ENCODE measurements at places on chromosomes 2 and 18. TPM values are rescaled to one million over a fixed set of nuclear protein-coding genes. Genes with fewer than 3 reads are reported as not detected.

GRCh38 chr2:216911886-216912285 is 52.0 kb upstream of the TNP1 start:
- DNase-seq = no peak

DNA sequence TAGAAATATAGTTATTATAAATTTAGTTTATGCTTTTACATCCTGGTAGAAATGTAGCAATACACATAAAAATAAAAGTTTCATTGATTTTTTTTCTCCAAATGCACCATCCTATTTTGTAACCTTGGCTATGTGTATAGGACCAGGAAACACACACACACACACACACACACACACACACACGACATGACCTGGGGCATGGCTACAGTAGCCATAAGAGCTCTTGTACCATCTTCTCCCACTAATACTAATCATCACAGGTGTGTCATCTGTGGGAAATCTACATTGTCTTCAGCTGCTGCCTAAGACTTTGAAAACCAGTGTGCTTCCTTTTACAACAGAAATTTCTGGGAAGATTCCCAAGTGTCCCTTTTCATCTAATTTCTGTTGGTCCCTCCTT is 144.3 kb downstream of the MCFD2 start:
- no peak for DNase-seq

The GAL3ST2 gene
- not detected for total RNA-seq

DNA sequence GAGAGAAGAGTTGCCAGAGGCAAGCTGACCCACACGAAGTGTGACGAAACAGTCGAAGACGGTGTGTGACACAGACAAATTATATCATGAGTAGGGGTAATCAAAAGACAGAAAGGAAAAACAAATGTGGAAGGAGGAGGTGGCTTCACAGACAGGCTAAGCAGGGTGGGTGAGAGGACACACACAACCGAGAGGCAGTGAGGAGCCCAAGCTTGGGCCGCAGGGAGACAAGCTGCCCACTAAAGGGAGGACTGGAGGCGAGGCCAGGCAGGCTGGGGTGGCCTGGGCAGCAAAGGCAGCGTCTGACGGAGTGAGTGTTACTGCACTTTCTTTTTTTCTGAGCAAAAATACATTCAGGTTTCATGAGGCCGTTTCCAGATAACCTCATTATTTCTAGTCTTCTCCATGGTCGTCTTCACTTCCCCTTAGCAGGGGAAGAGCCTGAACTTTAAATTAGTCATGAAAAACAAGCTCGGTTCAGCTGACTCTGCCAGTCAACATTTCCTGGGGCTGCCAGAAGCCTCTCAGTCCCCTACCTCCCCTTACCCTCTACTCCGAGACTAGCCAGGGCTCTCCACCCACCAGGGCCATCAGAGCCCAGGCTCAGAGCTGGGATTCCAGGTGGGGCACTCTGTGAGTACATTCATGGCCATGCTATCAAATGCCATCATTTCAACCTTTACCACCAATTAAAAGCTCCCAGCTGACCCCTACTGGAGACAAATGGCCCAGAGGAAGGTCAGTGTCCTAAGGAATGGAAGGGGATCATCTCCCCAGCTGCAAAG is 13.8 kb upstream of the ZFP36L2 start:
- DNase-seq = no peak

DNA sequence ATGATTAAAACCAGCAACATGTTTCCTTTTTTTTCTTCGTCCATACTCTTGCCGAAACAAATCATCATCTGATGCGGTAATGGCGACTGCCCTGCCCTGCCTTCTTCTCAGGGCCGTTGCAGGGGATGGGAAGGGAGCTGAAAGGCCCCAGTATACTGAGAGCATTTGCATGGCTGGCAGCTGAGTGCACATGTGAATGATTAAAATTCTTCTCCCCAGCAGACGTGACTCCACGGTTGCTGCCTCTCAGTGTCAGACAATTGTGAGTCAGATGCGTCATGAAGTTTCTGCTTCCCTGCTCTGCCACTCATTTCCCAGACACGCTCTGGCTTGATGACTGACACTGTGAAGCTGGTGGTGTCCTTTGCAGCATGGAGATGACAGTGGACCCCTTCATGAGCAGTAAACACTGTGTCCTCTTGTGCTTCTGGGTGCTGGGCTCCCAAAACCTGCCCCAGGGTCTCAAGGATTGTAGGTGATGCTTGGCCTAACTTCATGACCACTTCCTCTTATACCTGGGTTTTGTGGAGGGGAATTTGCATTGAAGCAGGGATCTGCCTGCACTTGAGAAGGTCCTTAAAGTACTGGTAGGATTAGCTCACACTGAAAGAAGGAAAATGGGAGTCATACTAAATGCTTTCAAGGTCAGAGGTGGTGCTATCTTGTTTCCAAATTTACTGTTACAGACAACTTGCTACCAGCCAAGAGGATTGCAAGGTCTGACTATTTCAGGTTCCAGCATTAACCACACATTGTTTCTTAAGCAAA is 222.5 kb upstream of the COPS8 start:
- no peak for DNase-seq

DNA sequence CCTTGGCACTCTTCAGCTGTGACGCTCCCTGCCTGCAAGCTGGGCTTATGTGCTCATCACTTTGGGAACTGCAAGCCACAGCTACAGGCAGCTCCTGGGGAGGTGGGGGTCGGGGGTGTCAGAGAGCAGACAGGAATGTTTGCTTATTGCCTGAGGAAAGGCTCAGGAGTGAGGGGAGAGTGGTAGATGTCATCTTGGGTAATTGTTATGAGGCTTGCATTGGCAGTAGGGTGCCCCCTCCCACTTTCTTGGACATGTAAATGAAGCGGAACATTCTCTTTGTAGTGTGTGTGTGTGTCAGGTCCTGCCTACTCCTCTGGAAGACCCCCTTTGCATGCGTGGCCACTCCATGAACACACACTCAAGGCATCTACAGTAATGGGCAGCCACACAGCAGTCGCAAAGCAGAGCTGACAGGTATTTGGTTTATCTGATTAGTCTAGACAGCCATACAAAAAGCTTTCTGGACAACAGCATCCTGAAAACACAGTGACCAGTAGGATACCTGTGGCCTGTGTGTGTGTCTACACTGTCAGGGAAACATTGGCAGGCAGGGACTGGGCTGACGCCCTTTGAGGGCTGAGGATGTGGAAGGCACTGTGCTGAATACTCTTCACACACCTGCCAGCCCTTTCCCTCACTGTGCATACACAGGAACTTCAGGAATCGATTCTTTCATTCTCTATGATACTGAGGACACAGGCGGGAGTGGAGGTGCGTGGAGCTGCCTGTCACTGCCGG is 17.1 kb upstream of the MC2R start:
- DNase-seq = no peak

GRCh38 chr2:187403568-187404260 is 44.3 kb downstream of the CALCRL start:
- no peak for DNase-seq

GRCh38 chr2:177322801-177323261 is 58.3 kb upstream of the NFE2L2 start:
- no peak for DNase-seq

The SERPINB12 gene
- total RNA-seq = not detected

- no peak for DNase-seq
These were observed 295.0 kb downstream of the CDCA7 start for GRCh38 chr2:173649527-173650219.

DNA sequence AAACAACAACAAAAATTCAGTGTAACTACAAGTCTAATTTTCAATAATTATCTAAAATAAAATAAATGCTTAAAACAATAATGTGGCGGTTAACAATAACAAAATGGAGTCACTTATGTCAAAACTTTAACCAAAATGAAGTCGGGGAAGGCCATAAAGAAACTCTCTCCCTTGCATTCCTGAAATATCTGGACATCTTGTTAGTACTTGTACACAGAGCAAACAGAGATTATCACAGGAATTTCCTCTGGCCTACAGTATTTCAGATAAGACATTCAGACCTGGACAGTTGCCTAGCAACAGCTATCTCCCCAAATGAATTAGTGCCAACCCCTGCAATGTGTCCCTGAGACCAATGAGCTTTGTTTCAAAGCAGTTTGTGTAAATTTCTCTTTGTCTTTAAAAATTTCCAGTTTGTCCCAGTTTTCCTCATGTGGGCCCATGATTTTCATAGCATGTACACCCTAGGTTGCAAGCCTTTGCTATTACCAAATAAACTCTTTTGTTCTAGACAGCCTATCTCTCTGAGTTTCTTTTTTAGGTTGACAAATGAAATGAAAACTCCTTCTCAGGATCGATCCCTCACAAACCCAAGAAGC is 68.6 kb downstream of the EXOC6B start:
- no peak for DNase-seq

The DNAJC10 gene
- total RNA-seq = 168 TPM

DNA sequence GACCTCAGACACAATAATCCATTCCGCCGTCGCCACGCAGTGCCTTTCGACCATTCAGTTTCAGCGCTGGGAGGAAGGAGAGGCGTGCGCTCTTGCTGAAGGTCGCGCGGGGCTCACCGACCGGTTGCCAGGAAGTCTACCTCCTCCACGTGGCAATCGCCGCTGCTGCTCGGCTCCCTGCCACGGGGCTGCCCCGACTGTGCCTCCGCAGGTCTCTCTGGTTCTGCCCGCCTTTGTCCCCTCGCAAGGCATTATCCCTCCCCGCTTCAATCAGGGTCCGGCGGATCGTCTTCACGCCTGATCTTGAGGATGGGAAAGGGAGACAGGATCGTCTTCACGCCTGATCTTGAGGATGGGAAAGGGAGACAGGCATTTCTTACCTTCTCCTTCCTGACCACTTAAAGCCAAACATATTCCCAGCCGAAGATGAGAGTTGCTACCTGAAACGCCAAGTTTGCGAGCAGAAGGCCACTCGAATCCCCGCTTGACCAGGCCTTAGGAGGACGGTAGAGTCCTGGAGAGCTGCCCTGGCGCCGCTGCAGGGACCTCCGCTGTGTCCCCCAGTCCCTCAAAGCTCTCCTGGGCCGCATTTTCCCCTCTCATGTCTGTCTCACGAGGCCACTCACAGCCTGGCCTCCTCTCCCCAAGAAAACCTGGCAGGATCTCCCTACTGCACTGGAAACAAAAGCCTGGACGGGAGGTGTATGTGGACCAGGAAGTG is 4.3 kb upstream of the GPR45 start:
- DNase-seq = no peak

- DNase-seq = no peak
These were observed 67.4 kb downstream of the BCL11A start for GRCh38 chr2:60486067-60486466.
